Large intestine (tissue), 12 donors: ENCODE measurements at places on chromosomes 13 and 19. TPM values are rescaled to one million over a fixed set of nuclear protein-coding genes. Genes with fewer than 3 reads are reported as not detected.

DNA sequence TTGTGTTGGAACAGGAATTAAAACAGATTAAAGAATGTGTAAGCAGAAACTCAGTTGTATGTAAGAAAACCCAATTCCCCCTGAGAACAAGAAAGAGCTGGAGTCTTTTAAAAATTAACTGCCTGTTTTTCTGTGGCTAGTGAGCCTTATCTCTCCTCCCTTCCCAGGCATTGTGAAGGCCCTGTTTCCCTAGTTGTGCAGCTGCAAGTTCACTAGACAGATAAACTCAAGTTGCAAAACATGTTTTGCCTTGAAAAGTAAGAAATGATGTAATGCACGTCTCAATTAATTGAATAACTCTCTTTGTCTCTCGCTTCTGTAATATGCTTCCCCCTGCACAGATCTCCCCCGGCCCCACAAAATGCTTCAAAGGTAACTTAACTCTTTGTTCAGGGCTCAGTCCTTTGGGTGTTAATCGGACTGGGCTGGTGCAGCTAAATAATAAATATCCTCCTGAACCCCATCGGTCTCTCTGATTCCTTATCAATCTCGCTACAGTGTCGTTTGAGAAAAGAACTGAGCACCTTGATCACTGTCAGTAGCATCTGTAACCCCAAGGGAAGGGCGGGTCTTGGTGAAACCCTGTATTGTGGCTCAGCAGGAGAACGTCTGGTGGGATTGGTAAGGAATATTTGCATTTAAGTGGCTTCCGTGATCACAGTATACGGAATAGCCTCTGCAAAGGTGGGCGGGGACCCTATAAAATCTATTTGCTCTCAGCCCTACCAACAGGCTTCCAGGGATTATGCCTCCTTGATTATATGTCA, 1.6 kb upstream of the ZNF556 start:
- H3K27ac ChIP-seq: no peak overlapping the region
- no peaks in the 10 kb centered on the region for H3K4me1 ChIP-seq

DNA sequence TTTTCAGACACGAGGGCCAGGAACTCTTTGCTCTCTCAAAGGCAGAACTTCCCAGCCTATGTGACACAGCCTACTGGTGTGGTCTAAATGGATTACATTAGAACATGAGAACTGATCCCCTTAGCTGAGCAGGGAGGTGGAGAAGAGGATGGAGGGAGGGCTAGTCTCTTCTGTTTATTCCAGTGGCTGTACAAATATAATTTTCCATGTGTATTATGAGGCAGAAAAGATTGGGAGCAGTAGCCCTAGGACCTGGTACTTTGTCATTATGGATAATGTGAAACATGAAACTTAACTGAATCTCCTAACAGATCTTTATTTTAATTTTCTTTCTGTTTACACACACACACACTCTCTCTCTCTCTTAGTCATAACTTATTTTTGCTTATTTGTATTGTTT, 82.1 kb downstream of the WDFY2 start:
- H3K36me3 ChIP-seq: no peaks in the 10 kb centered on the region
- H3K27me3 ChIP-seq: no peaks in the 10 kb centered on the region
- H3K4me1 ChIP-seq: no peaks in the 10 kb centered on the region
- H3K27ac ChIP-seq: no peak overlapping the region

DNA sequence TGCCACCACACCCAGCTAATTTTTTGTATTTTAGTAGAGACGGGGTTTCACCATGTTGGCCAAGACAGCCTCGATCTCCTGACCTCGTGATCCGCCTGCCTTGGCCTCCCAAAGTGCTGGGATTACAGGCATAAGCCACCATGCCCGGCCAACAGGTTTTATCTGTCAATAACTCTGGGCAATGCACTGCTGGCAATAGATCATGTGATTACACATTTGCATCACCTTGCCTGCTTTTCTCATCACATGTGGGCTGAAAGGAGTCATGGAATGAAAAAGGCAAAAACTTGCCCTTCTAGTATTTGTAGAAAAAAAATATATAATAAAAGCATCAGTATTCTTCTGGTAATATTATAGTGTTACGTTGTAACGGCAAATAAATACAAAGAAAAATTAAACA, 164.5 kb downstream of the NHLRC3 start:
- DNase-seq: no peak
- H3K4me1 ChIP-seq: no peaks in the 10 kb centered on the region
- H3K27me3 ChIP-seq: no peaks in the 10 kb centered on the region

GRCh38 chr19:2275588-2276428, 6.2 kb downstream of the PEAK3 start:
- peaks cover 36% of the 10 kb centered on the region for H3K4me1 ChIP-seq
- DNase-seq: no peak
- H3K36me3 ChIP-seq: peaks cover 33% of the 10 kb centered on the region
- no peak overlapping the region for H3K27ac ChIP-seq
- H3K27me3 ChIP-seq: peaks cover 4% of the 10 kb centered on the region
- H3K4me3 ChIP-seq: no peak overlapping the region

- H3K4me1 ChIP-seq: peaks cover 7% of the 10 kb centered on the region
- H3K27ac ChIP-seq: no peak overlapping the region
- no peak overlapping the region for H3K4me3 ChIP-seq
- no peaks in the 10 kb centered on the region for H3K36me3 ChIP-seq
Observed at GRCh38 chr13:28984326-28984725, 164.2 kb downstream of the MTUS2 start.

GRCh38 chr19:42459926-42460325, 17.2 kb upstream of the CXCL17 start:
- no peak overlapping the region for H3K27ac ChIP-seq
- H3K4me3 ChIP-seq: no peak overlapping the region
- H3K27me3 ChIP-seq: no peaks in the 10 kb centered on the region

- peaks cover 34% of the 10 kb centered on the region for H3K36me3 ChIP-seq
- DNase-seq: no peak
- no peaks in the 10 kb centered on the region for H3K27me3 ChIP-seq
- H3K4me1 ChIP-seq: peaks cover 13% of the 10 kb centered on the region
Observed at GRCh38 chr19:43510713-43511112, 6.2 kb upstream of the PHLDB3 start.

GRCh38 chr13:93672996-93673395, 446.4 kb downstream of the GPC6 start:
- no peaks in the 10 kb centered on the region for H3K36me3 ChIP-seq
- H3K4me1 ChIP-seq: no peaks in the 10 kb centered on the region
- no peak overlapping the region for H3K4me3 ChIP-seq
- DNase-seq: no peak

DNA sequence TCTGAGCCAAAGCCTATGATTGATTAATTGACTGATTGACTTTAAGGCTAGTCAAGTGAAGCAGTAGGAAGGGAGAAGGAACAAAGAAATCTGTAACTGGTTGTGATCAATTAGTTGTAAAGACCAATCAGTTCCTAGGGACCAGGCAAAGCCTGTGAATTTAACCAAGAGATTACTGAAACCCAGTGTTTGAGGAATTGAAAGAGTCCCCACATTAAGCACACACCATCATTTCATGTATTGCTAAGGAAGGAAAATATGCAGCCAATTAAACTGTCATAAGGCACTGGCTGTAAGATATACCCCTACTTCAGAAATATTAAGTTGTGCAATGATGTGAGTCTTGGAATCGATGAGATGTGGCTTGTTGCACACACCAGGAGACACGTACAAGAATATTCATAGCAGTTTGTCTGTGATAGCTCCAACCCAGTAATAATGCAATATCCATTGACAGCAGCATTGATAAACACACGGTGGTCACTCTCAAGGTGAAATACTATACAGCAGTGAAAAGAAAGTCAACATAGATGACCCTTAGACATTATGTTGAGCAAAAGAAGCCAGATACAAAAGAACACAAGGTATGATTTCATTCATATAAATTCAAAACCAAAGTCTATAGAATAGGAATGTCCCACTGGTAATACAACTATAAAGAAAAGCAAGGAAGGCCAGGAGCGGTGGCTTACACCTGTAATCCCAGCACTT, 9.0 kb downstream of the C19orf47 start:
- no peaks in the 10 kb centered on the region for H3K4me1 ChIP-seq
- no peak overlapping the region for H3K27ac ChIP-seq
- H3K36me3 ChIP-seq: peaks cover 16% of the 10 kb centered on the region
- DNase-seq: no peak
- no peak overlapping the region for H3K4me3 ChIP-seq

GRCh38 chr19:23565256-23565655, 121.8 kb downstream of the ZNF675 start:
- no peaks in the 10 kb centered on the region for H3K36me3 ChIP-seq
- DNase-seq: no peak
- no peak overlapping the region for H3K4me3 ChIP-seq
- H3K4me1 ChIP-seq: no peaks in the 10 kb centered on the region

DNA sequence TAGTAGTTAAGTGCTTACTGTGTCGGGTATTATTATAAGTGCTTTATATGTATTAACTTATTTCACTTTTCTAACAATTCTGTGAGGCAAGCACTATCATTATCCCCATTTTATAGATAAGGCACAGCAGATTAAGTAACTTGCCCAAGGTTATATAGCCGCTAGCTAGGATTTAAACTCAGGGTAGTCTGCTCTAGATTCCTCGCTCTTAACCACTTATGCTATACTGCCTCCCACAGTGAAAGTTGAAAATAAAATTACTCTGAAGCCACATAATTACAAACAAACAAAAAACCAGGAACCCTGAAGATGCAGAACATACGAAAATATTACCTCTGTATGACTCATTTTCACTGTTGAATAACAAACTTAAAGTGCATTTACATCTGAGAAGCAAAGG, 3.9 kb downstream of the TEX30 start:
- peaks cover 14% of the 10 kb centered on the region for H3K36me3 ChIP-seq
- no peak overlapping the region for H3K4me3 ChIP-seq
- H3K27ac ChIP-seq: no peak overlapping the region
- DNase-seq: no peak
- no peaks in the 10 kb centered on the region for H3K27me3 ChIP-seq

DNA sequence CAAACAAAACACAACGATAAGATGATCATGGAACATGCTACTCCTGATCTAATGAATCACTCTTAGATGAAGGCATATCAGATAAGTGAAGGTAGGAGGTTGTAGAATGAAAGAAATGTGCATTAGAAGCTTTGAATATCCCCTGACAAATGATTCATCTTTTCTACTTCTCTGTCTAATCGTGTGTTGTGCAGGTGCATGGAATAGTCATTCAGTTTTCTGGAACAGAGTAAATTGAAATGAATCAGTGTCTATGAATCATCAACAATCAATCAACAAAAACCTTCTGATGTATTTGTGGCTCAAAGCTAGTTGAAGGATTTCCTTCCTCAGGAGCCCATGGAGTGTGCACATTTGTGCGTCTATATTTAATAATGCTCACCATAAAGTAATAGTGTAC, 1290.4 kb upstream of the PCDH20 start:
- no peak overlapping the region for H3K27ac ChIP-seq
- H3K27me3 ChIP-seq: no peaks in the 10 kb centered on the region
- H3K36me3 ChIP-seq: no peaks in the 10 kb centered on the region
- no peaks in the 10 kb centered on the region for H3K4me1 ChIP-seq
- no peak for DNase-seq

DNA sequence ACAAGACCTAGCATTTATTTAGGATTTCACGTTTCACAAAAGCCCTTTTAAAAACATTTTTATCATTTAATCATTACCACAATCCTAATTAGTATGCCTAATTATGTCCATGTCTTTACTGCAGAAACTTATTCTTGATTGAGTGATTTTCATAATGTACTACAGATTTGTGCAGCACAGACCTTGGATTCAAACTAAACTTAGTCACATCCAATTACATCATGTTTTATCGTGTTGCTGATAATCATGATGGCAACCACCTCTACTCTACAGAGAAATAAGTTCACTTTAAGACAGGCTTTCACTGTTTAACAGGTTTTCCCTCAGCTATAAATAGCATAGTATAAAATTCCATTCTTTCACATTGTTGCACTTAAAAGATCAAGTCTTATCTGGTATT, 240.9 kb upstream of the RFC3 start:
- no peaks in the 10 kb centered on the region for H3K36me3 ChIP-seq
- no peak overlapping the region for H3K4me3 ChIP-seq
- no peak for DNase-seq

DNA sequence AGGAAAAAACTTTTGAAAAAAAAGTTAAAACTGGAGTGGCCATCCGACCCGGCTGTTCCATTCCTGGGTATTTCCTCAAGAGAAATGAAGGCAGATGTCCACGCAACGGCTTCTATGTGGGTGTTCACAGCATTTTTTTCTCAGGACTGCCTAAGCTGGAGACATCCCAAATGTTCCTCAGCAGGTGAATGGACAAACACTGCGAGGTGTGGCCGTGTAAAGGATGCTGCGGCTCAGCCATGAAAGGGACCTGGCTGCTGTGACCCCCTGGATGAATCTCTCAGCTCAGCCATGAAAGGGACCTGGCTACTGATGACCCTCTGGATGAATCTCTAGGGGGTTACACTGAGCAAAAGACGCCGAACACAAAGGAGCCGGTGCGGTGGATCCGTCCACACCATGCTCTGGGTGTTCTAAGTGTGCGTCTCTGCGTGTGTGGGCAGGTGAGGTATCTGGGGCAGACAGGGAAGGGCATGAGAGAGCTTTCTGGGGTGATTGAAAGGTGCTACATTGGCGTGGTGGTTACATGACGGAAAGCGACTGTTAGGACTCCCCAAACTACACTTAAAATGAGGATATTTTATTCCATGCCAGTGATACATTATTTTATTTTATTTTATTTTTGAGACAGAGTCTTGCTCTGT, 7.2 kb upstream of the ASPDH start:
- no peak for DNase-seq
- H3K4me3 ChIP-seq: no peak overlapping the region
- H3K27ac ChIP-seq: no peak overlapping the region
- H3K4me1 ChIP-seq: no peaks in the 10 kb centered on the region
- no peaks in the 10 kb centered on the region for H3K36me3 ChIP-seq
- peaks cover 6% of the 10 kb centered on the region for H3K27me3 ChIP-seq

- H3K4me1 ChIP-seq: no peaks in the 10 kb centered on the region
- no peak for DNase-seq
- H3K4me3 ChIP-seq: no peak overlapping the region
- no peaks in the 10 kb centered on the region for H3K27me3 ChIP-seq
- no peak overlapping the region for H3K27ac ChIP-seq
Observed at GRCh38 chr19:58248886-58249285, 20.2 kb downstream of the ZNF544 start.

DNA sequence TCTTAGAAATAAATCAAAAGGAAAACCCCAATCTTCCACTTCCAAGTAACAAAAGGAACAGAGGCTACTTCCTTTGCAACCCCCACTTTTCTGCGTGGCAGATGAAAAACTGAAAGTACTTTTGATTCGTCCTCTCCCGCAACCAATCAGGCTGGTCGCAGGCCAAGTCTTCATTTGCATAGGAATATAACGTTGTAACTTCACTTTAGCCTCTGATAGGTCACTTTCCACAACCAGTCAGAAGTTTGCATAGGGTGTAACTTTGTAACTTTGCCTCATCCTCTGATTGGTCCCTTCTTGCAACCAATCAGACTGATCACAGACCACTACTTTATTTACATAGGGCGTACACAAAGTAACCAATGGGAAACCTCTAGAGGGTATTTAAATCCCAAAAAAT, 37.2 kb downstream of the TGDS start:
- no peak overlapping the region for H3K27ac ChIP-seq
- no peak for DNase-seq
- H3K4me3 ChIP-seq: no peak overlapping the region
- peaks cover 2% of the 10 kb centered on the region for H3K36me3 ChIP-seq

GRCh38 chr13:46392967-46393366, 5.9 kb upstream of the RUBCNL start:
- H3K27ac ChIP-seq: no peak overlapping the region
- H3K4me3 ChIP-seq: no peak overlapping the region
- no peaks in the 10 kb centered on the region for H3K36me3 ChIP-seq

Gene FUT1
- 1.3 TPM for polyA plus RNA-seq

Gene KLK3
- polyA plus RNA-seq: 0.90 TPM

Gene CATSPERD
- not detected for polyA plus RNA-seq

Gene SERPINE3
- polyA plus RNA-seq: 0.66 TPM

Gene SIGLEC11
- 23.8 TPM for polyA plus RNA-seq

Gene ZNF221
- 3.5 TPM for polyA plus RNA-seq

Gene ZNF296
- 6.6 TPM for polyA plus RNA-seq

Gene TARM1
- not detected for polyA plus RNA-seq

Gene ZSCAN4
- 0.25 TPM for polyA plus RNA-seq
